ENCODE measurements at places on chromosomes 13 and 19. TPM values are rescaled to one million over a fixed set of nuclear protein-coding genes. Genes with fewer than 3 reads are reported as not detected.

CDX2 gene
- 2.5 TPM for total RNA-seq

TUBA3C gene
- 0.72 TPM for total RNA-seq

LGALS16 gene
- total RNA-seq = not detected

KLK14 gene
- total RNA-seq = not detected

BCL3 gene
- 2.7 TPM for total RNA-seq

TBXA2R gene
- 0.27 TPM for total RNA-seq

DNA sequence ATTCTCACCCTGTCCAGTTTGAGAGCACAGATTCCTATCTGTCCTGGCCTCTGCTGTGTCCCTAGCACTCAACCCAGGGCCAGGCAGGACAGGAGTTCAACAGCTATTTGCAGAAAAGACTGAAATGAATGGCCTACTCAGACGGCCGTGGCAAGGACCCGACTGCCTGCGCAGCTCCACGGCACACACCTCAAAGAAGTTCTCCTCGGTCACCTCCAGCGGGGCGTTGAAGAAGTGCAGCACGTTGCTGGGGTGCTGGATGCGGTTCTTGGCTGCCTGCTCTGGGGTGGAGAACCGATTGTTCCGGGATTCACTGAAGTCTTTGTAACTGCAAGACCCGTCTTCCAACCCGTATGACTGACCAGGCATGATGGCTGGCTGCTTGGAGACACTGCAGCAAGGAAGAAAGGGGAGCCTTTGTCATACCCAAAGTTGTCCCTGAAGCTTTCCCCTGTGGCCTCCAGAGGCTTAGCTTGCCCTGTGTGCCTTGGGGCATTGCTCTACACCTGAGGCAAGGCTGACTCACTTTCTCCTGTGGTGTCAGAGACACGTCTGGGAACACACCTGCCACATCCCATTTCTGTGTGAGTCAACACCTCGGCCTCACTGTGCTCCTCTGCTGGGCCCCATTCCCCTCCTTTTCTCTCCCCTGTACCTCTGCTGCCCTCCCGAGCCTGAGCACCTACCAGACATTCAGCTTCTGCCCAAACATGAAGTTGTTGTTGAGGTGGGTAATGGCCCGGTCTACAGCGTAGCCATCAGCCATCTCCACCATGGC, 6.8 kb upstream of the ECH1 start:
- DNase-seq = no peak

- DNase-seq = no peak
Measured at GRCh38 chr13:25095851-25096453, at the start of gene PABPC3. PABPC3 (plus strand) TSS chr13:25096136; CDS start chr13:25096199, 63 bp downstream.

GRCh38 chr19:28744014-28744413, 468.9 kb downstream of the UQCRFS1 start:
- no peak for DNase-seq

GRCh38 chr13:112200200-112200599, 133.3 kb downstream of the SOX1 start:
- no peak for DNase-seq

- no peak for DNase-seq
Measured at GRCh38 chr19:23521471-23521870, 126.2 kb upstream of the ZNF91 start.

Measured in SK-MEL-5 (cell line).